Esophagus muscularis mucosa (tissue), 4 donors: ENCODE measurements at places on chromosomes 4 and X.
A peak's percentile ranks its signal among the peaks of the same experiment; 100 is the strongest.

GRCh38 chr4:93480452-93480851 lies 348.1 kb upstream of the ATOH1 start:
- DNase-seq, result no peak

DNA sequence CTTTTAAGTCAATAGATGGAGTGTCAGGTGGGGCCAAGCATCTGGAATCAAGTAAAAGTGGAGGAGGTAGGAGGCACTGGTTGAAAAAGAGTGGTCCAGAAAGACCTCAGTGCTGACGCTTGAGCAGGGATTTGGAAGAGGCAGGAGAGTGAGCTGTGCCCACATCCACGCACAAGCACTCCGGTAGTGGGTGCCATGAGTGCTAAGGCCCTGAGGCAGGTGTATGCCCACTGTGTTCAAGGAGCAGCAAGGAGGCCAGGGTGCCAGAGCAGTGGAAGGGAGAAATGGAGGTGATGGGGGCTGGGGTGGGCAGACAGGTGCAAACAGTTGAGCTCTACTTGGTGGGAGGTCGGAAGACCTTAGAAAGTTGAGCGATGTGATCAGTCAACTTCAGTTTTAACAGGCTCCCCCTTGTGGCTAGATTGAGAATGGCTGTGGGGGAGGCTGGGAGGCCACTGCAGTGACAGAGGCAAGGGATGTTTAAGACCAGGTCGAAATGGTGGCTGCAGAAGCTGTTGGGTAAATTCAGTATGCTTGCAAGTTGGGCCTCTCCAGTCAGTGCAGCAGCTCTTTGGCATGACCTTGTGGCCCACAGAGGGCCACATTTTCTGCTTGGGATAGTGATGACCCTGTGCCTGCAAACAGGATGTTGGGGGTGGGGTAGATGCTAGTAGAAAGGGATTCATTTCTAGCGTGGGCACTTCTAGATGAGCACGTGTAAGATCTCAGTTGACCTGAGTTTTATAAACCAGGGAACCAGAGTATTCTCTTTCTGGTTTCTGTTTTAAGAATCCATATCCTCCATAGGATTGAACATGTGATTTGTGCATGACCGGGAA lies 12.7 kb downstream of the TKTL1 start:
- DNase-seq, result no peak

DNA sequence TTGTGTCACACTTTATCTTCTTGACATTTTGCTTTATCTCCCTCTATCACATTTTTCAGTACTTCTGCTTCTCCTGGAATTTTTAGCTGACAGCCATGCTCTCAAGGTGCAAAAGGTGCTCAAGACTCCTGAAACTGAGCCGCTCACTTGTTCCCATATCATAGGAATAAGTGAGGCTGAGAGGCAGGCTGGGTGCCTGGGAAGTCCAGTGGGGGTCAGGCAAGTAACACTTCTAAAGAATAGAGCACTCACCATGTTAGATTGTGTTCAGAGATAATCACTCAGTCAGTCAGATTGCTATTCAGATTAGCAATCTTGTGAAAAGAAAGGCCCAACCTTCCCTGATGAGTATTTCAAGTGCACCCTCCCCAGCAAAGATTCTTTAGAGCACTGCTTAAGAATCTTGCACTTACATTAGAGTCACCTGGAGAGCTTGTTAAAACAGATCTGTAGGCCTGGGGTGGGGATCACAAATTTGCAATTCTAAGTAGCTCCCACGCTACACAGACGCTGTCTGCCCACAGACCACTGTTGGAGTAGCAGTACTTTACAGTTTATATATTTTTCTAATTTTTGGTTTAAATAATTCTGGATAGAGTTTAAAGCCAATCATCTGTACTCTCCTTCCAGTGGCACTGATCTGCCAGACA lies 23.1 kb upstream of the LRAT start:
- no peak for DNase-seq

GRCh38 chr4:88843067-88843685 lies 145.5 kb upstream of the NAP1L5 start:
- no peak for DNase-seq

DNA sequence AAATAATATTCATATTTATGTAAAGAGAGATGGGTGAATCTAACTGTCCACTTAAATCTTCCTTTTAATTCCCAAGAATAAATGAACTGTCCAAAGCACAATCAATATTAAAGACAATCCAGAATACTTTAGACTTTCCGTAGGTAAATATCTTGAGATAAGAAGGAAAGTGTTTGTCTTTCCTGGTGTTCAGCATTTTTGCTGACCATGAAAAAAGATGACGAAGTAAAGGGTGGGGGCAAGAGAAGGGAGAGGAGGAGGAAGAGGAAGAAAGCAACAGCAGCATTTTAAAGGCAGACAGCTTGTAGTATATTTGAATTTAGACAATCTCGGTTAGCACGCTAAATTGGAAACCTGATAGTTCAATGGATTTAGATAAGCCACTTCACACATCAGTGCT lies 498.2 kb downstream of the KCNIP4 start:
- no peak for DNase-seq

- no peak for DNase-seq
Observed at GRCh38 chrX:38806875-38807621, 5.8 kb downstream of the MID1IP1 start.

DNA sequence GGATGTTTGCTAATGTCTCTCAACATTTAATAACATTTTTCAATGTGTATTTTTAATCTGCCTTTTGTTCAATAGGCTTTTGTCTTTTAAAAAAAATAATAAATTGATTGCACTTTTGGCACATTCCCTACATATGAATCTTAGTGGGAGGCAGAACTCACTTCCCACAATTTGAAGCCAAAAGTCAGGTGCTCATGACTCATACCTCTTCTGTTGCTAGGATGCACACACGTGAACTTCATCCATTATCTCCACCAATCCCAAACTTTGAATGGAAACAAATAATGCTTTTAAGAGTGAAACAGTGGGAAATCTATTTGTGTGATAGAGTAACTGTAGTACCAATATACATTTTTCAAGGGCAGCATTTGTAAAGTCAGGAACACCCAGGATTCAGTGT lies 260.5 kb downstream of the IQCM start:
- DNase-seq, result no peak

GRCh38 chr4:114398410-114398809 lies 200.2 kb upstream of the UGT8 start:
- DNase-seq, result no peak

GRCh38 chrX:30786374-30786773 lies 102.7 kb downstream of the TAB3 start:
- DNase-seq, result no peak

DNA sequence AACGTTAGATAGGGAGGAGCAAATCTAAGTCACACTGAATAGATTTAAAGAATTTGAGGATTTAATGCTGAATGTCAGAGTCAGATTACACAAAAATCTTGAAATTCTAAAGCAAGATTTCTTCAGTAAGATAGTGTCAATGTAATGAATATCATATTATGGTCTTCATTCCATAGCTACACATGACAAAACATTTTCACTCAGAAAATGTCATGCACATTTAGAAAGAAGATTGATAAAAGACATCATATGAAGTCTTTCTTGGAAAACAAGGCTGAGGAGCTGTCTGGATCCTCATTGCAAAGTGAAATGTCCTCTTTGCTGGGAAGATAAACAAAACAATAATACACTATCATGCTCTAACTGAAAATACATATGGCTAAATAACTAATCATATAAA lies 1006.9 kb downstream of the PCDH7 start:
- DNase-seq, result no peak

GRCh38 chrX:55593296-55593695 lies 29.9 kb upstream of the FOXR2 start:
- DNase-seq, result no peak

GRCh38 chrX:121571333-121571732 lies 523.9 kb downstream of the GLUD2 start:
- DNase-seq, result no peak

GRCh38 chr4:138204507-138204906 lies 37.6 kb downstream of the SLC7A11 start:
- no peak for DNase-seq

DNA sequence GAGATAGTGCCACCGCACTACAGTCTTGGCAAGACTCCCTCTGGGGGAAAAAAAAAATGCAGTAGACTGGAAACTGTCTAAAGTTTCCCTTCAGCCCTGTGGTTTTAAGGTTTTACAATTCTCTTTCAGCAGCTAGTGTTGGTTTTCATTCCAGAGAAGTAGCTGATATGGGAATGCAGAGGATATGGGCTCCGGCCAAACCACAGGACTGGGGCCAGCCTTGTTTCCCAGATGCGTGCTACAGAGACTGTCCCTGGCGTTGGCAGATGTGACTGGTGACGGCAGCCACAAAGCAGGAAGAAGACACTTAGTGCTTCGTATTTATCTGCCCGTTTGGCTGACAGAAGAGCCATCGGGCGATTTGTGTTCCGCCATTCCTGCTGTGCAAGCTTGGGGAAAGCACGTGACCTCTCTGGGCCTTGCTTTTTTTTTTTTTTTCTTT lies 43.2 kb downstream of the ZBTB49 start:
- no peak for DNase-seq

DNA sequence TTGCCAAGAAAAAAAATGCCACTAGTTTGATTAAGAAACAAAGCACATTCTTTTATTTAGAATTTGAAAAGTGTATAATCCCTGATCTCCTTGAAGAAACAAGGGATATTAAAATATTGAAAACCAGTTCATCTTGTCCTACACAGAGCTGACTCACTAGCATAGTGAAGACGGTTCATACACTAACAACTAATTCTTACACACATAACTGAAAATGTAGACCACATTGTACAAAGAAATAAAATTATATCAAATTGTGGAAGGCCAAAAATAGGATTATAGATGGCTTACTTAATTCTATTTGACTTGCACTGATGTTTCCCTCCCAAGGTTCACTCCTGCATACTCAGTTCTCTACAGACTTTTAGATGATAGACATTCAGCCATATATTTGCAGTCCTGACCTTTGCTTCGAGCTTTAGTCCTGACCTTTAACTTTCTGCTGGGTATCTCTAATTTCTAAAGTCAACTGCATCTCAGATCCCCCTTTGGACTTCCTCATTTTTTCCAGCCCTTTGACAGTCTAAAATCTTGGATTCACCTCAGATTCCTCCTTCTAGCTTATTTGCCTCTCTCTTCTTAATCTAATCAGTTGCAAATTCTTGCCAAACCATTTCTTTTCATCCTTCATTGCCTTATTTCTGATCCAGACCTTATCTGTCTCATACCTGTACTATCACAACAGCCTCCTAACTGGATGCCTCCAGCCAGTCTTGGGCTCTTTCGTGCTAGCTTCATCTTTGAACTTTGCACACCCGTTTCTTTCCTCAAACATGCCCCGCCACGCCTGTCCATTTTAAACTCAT lies 4.5 kb upstream of the WWC2 start:
- no peak for DNase-seq

DNA sequence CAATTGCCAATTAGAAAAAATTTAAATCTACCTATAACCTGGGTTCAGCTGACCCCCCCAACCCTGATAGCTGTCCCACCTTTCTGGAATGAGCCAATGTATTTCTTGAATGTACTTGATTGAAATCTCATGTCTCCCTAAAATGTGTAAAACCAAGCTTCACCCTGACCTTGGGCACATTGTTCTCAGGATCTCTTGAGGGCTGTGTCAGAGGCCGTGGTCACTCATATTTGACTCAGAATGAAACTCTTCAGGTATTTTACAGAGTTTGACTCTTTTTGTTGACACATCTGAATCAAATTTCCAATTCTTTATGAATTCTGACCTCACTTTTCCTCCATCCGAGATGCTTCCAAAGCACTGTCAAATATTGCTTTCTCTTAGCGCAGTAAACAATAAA lies 115.3 kb upstream of the BEND4 start:
- no peak for DNase-seq

DNA sequence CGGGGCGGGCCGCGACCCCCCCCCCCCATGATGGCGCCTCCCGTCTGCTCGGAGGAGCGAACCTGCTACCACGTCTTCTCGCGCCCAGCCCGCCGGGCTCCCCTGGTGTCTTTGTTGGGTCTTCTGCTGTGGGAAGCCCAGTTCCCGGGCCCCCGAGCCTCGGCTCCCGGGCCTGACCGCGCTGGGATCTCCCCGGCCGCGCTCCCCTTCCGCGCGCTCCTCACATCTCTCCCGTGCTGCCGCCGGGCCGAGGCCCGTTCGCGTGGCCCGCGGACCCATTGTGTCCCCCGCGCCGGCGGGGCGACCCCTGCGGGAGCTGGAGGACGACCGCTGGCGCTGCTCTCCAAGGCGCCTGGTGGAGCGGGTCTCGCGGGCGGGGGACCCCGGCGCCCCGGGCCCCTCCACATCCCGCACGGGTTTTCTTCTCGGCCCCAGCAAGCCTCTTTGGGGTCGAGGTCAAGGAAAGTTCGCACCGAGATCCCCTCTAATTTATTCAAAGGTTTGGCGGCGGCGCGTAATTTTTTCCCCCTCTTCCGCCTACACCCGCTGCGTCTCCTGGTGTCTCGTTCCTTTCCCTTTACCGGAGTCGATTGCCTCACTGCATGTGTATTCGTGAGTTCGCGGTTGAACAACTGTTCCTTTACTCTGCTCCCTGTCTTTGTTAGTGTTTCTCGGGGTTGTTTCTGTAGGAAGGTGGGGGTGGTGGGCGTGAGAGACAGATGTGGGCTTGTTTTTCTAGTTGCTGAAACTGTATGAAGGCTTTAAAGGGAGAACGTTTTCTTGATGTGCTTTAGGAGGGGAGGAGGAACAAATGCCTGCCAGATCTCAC lies 770 bp downstream of the SMAD1 start:
- no peak for DNase-seq

DNA sequence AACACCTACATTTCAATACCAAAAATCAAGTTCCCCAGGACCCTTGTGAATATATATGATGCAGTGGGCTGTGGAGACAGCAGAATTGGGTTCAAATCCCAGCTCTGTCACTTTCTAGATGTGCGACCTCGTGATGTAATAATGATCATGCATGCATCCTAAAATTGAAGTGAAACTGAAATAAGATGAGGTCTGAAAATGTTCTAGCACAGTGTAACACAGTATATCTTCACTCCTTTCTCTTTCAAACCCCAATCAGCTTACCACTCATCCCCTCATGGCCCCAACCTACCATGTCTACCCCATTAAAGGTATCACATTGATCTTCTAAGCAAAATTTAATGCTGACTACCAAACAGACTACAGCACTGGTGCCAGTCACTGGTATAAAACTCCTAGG lies 69.9 kb upstream of the BRS3 start:
- DNase-seq, result no peak

- peak; percentile 95 for DNase-seq
Observed at GRCh38 chr4:123832173-123833026, 435.8 kb downstream of the SPRY1 start.

GRCh38 chrX:118761939-118762707 lies 34.7 kb downstream of the IL13RA1 start:
- no peak for DNase-seq
